Retina (tissue), 1 donor: ENCODE measurements at places on chromosomes 7 and 10.

DNA sequence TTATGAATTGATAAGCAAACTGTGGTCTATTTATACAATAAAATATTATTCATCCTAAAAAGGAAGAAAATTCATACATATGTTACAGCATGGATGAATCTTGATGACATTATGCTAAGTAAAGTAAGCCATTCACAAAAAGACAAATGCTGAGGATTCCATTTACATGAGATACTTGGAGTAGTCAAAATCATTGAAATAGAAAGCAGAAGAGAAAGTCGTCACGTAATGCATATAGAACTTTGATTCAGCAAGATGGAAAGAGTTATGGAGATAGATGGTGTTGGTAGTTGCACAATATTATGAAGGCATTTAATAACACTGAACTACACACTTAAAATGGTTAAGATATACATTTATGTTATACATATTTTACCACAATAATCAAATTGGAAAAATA is 309.7 kb upstream of the KLF6 start:
- no peak for DNase-seq

DNA sequence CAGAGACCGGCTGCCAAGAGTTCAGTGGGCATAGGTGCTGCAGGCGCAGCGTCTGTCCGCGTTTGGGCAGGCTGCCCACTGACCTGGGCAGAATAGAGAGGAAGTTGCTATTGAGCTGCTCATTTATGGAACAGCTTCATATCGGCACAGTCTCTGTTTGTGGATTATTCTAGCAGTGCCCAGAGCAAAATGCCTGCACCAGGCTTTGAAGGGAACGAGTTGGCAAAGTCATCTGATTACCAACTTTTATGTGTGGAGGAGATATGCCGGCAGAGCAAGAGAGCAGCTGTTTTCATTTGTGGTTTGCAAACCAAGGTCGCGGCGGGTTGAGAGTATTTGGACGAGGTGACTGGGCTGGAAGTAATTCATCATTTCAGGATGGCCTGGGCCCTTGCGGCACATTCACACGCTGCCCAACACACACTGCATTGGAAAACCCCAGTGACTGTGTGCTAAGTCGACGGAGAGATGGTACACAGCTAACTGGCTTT is 228.5 kb downstream of the TCERG1L start:
- no peak for DNase-seq

- no peak for DNase-seq
These were observed 249.9 kb downstream of the SKAP2 start for GRCh38 chr7:26614503-26614902.

DNA sequence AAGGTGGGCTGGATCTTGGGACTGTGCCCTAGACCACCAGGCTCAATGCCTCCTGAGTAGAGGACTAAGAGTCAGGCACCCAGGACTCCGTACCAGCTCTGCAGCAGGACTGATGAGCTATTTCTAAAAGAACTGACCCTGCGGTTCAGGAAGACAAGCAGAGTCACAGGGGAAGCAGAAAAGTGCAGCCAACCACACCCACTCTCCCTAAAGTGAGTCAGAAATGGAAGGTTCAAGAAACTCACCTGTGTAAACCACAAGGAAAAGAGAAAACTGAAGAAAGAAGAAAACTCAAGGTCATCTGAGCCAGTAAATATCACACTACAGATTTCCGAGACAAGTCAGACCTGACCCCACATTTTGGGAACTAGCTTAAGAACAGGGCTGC is 2.5 kb downstream of the PARP12 start:
- DNase-seq: no peak

- DNase-seq: no peak
These were observed 91.5 kb downstream of the RTKN2 start for GRCh38 chr10:62177111-62177510.

- DNase-seq: no peak
These were observed 1.1 kb upstream of the PRLHR start for GRCh38 chr10:118596426-118597124.

DNA sequence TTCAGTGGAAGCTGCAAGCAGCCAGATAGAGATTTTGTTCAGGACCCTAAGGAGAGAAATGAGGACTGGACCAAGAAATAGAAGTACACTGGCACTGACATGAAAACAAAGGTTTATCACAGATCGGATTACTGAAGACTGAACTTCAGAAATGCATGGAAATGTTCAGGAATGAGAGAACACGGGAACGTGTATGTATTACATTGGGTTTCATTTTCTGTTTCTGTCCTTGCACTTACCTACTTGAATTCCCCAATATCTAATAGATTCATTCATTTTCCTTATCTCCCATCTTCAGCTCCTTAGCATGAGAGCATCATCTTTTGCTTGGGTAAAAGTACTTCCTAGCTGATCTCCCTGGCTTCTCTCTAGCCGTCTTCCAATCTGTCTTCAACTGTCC is 114.5 kb downstream of the CACNB2 start:
- DNase-seq: no peak
